ENCODE measurements at places on chromosomes 7 and 10.

DNA sequence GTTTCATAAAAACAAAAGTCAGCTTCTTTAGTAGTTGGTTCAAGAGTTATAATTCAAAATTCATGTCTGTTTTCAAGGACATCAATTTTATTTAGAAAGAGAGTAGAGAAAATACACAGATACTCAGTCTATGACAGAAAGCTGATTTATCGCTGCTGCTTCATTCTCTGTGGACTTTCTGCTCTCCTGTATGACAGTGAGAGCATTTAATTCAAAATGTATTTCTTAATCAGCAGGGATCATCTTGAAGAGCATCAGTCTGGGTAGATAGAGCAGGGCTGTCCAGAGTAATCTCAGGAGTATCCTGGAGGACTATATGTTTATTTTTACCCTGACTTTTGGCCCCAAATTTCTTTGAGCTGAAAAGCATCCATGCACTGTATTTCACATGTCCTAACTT, 1676.7 kb downstream of the REEP3 start:
- DNase-seq = no peak

DNA sequence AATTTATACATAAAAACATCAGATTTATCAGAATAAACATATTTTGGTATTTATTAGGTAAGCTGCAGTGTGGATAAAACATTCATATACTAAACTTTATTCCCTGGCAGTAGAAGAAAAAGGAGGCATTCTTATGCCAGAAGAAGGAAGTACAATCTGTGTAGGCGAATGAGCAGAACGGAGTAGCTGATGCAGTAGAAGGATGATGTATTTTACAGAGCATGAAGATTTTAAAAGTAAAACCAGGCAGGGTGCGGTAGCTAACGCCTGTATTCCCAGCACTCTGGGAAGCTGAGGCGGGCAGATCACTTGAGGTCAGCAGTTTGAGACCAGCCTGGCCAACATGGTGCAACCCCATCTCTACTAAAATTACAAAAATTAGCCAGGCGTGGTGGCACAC, 294.9 kb upstream of the MKLN1 start:
- no peak for DNase-seq

GRCh38 chr7:154373956-154374355, 321.8 kb downstream of the DPP6 start:
- DNase-seq = no peak

DNA sequence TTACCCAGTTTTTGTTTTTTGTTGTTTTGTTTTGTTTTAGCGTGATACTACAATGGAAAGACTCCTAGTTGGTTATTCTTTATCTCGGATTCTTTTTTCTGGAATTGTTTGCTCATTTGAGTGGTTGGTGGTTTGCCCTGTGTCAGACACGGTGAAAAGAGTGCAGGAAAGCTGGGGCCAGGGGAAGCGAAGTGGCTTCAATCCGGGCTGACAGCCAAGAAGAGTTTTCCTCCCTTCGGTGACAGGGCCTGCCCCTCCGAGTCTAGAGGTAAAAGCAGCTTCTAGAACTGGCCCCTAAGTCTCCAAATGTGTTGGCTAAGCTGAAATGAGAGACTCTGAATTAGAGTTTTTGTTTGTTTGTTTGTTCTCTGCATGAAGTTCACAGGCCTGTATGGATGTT, 5.7 kb upstream of the AP5Z1 start:
- DNase-seq = no peak

DNA sequence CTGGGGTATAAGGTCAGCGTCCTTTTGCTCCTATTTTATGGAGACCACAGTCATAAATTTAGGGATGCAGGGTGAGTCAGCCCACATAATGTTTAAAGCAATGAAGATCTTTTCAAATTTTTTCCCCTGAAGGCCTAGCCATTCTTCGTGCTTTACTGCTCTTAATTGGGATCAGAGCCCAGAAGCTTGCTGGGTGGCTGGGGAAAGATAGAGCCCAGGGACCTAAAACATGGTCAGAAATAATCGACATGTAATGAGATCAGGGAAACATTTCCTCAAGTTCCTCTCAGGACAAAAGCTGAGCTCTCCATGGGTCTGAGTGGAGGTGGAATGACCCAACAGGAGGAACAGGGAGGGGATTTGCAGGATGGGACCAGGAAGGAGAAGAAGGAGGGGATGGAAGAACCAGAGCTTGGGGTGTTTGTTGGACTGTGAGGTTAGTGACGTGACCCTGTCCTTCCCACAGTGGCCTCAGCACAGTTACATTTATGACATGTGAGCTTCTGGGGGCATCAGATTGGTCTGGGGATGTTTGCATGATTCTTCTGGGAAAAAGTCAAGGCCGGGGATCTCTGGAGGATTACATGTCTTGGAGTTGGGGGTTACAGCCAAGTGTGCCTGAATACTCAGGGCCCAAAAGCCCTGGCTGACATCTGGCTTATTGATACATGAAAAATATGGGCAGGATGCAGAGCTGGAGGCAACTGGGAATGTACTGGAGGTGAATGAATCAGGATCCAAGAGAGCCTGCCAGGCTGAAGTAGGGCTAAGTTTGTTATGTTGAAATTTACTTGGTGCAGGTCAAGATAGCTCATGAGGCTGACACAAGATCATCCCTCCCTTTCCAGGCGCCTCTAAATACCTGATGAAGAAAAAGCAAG, 477.9 kb downstream of the RPS24 start:
- DNase-seq = no peak

- DNase-seq = no peak
Measured at GRCh38 chr7:36171503-36171902, 18.4 kb downstream of the EEPD1 start.

GRCh38 chr10:3552281-3552680, 232.7 kb downstream of the KLF6 start:
- no peak for DNase-seq

DNA sequence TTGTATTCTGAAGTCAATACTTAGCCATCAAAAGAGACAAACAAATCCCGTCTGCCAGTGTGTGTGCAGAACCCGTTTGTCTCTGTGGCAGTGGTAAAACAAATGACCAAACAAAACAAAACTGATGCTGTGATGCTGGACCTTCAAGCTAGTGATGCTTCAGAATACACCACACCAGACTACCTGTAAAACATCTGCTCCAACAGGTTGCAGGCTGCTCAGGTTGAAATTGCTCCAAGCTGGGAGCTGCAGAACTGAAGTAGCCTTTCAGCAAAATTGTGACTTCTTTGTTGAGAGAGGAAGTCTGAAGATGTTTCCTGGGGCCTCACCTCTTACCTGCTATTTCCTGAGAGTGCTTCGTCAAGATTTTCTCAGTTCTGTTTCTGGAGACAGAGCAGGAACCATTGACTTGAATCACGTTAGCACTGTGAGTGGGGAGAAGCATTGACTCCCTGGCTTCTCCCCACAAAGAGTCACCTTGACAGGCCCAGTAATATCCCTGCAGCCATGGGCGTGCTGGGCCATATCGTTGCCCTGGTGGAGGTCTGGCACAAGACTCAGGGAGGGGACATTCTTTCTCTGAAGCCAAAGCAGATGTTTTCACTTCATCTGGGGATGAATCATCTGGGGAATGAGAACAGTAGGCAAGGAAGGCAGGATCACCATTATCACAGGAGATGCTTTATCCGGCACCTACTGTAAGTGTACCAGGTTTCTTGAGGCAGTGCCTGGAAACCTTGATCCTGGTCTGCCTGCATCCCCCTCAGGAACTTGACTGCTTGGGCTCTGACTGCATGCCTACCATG, 80.2 kb downstream of the RBM20 start:
- no peak for DNase-seq

DNA sequence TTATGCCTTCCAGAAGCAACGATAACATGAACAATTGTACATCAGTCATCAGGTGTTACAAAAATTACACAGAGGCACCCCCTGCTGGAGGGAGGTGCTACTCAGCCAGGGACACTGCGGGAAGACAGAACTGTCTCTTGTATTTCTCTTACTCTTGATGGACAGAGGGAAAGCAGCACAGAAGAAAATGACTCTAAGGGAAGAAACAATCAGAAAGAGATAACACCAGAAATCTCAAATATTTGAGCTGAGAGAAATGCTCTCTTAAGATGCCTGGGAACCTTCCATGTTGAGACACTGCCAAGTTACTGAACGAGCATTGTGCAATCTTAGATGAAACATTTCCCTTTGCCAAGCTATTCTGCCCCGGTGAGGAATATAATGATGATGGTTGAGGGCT, 227.6 kb upstream of the NPSR1 start:
- no peak for DNase-seq

DNA sequence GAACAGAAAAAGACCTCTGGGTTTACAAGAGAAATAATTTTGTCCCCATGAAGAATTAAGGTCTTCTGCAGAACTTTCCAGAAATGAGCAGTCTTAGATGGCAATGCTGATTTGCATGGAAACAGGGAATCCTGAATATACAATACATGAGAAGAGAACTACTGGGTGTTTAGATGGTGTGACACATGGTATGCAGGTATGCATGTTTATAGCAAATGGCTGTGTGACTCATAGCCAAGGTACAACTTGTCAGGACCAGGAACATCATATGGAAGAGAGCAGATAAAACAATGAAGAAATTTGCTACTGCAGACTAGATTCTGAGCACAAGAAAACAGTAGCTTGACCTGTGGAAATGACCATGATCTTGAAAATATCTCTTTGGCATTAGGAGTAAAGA, 907.8 kb downstream of the GATA3 start:
- no peak for DNase-seq

DNA sequence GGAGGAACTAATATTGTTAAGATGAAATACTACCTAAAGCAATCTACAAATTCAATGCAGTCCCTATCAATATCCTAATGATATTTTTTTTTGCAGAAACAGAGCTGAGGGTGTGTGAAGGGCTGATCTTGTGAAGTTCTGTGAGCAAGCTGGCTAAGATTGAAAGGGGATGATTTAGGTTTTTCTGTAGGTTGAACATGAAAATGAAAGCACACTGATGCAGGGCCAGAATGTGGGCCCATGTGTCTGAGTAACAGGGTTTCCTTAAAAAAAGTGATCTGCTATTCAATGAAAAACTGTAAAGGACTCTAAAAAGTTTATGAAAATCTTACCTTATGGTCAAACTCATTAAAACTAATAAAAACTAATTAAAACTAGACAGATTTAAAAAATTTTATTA, 47.4 kb downstream of the GRB10 start:
- no peak for DNase-seq

DNA sequence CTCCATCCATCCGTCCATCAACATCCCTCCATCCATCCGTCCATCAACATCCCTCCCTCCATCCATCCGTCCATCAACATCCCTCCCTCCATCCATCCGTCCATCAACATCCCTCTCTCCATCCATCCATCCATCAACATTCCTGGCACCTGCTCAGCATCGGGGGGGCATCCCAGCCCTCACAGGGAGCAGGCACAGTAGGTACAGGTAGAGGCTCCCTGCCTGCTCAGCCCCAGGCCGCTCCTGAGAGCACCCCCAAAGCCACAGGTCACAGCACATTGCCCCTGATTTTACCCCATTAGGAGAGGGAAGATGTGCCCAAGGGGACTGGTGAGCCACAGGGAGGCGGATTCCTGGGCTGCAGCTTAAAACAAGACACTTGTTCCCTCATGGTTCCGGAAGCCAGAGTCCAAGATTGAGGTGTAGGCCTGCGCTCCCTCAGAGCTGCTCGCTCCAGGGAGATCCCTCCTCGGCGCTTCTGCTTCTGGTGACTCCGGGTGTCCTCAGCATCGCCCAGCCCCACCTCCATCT, 21.1 kb upstream of the CFAP46 start:
- DNase-seq = no peak

GRCh38 chr10:131938681-131939080, 37.9 kb downstream of the PPP2R2D start:
- DNase-seq = no peak

GRCh38 chr10:70067586-70067985, 14.9 kb downstream of the MACROH2A2 start:
- no peak for DNase-seq

DNA sequence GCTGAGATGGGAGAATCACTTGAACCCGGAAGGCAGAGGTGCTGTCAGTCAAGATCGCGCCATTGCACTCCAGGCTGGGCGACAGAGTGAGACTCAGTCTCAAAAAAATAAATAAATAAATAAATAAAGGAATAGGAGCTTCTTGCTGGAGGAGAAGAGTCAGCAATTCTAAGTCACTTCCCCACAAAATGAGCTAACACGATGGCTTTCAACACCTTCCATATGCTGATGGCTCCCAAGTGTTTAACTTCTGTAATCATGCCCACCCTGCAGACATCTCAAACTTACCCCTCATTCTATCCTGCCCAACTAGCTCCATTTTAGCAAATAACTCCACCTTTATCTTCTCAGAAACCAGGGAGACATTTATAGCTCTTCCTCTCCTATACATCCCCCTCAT, 21.2 kb downstream of the PSAP start:
- DNase-seq = no peak

DNA sequence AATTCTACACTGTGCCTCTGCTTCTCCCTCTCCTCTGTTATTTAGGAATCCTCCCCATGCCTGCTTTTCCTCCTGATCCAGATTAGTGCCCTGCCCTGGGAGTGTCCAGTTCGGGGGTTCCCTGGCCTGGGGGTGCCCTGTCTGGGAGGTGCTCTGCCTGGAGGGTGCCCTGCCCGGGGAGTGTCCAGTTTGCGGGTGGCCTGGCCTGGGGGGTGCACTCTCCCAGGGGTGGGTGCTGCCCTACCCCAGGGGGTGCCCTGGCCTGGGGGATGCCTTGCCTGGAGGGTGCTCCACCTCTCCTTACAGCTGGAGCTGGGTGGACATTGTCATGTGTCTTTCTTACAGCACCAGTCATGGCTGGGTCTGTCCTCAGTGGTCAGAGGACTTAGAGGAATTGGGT, 20.2 kb downstream of the RAMP3 start:
- no peak for DNase-seq

- DNase-seq = no peak
Measured at GRCh38 chr7:129751916-129752315, 140.4 kb downstream of the NRF1 start.

- no peak for DNase-seq
Measured at GRCh38 chr10:12196531-12197211, 683 bp downstream of the CDC123 start.

GRCh38 chr10:119466076-119466475, 76.4 kb downstream of the RGS10 start:
- DNase-seq = no peak

DNA sequence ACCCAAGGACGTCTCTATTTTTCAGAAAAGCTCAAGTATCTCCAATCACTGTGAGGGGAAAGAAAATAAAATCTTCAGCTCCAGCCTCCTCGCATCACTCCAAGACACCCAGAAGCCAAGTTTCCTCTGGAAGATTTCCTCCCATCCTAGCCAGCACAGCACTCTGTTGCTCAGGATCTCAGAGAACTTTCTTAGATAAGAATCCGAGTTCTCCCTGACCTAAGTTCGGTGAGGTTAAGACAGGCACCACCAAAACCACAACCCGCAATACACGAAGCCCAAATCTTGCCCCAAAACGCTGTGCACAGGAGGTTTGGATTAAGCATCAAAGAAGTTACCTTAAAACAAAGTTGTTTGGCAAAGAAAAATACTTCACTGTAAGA, 4.2 kb downstream of the FAM53B start:
- DNase-seq = peak; percentile 51

GRCh38 chr7:1761774-1762173, 91.7 kb downstream of the ELFN1 start:
- DNase-seq = no peak
